ENCODE measurements at places on chromosomes 1 and 21.

DNA sequence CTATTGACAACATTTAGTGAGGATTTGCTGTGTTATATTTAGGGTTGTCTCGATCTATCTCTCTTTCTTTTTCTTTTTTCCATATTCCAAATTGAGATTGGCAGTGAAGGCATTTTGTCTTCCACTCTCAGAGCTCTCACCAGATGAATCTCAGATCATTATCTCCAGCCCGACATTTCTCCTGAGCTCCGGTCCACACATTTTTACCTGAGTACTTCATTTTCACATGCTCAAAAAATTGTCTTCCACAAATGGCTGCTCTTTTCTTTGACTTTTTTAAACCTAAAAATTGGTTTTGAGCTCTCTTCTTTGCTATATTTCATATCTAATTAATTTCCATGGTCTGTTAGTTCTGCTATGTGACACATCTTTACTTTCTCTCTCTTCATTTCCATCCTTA, 56.9 kb upstream of the ASB17 start:
- no peak for DNase-seq

DNA sequence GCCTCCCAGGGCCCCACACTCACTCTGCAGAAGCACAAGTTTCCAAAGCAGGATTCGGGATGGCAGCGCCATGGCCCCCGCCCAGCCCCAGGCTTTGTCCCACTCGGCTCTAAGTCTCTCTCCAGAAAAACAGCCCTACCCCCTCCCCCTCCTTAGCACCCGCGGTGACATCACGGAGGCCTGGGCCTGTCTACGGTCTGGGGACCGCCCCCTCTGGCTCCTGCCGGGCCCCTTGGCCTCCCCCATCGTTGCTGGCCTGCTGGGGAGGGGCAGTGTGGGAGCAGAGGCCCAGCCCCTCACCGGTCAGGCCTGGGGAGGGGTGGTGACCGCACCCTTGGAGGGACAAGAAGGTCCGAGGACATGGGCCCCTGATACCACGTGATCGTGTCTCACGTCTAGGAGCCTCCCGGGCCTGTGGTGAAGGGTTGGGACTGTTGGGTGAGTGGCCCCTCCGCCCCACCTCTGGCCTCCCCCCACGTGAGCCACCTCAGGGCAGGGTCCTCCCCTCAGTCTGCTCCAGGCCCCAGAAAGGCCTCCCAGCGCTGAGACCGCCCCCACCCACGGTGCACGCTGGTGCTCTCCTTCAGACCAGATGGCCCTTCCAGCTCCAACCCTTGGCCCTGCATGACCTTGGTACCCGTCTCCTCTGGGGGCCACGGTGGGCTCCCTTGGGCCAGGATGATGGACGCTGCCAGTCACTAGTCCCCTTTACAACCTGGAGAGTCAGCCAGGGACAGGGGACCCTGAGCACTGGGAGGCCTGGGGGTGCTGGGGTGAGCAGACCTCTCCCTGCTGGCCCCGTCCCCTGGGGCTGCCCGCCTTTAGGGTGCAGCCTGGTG, at the start of gene MXRA8:
Gene MXRA8, minus strand, starts transcription at position 123 of the 839 bp plus-strand sequence. Its CDS starts 51 bp downstream, at position 72.
- DNase-seq: no peak

DNA sequence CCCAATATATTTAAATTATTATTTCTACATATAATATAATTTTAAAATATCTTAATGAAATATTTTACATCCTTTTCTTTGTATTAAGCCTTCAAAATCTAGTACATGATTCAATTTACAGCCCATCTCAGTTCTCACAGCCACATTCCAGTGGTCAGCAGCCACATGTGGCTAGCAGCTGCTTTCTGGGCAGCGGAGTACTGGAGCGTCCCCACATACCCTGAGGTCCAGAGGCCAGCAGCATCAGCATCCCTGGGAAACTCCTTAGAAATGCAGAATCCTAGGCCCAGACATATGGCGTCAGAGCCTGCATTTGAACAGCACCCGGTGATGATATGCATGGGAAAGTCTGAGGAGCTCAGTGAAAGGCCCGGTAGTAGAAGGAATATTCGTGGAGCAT, 8.6 kb upstream of the LHX4 start:
- no peak for DNase-seq

DNA sequence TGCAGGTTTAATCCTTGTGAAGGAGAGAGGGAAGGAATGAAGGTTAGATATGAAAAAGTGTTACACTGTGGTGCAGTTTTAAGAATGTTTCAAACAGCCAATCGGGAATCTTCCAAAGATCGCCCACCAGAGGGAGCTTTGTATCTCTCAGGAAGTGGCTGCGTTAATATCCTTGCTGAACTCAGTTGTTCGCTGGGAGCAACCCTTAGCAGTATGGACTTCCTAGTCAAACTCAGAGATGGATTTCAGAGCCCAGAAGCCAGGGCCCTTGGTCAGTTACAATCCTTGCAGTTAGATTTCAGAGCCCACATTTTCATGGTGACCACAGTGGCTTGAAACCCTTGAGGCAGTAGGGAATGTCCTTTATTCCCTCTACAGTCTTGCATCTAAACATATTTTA, 136.2 kb downstream of the NTNG1 start:
- DNase-seq: no peak

DNA sequence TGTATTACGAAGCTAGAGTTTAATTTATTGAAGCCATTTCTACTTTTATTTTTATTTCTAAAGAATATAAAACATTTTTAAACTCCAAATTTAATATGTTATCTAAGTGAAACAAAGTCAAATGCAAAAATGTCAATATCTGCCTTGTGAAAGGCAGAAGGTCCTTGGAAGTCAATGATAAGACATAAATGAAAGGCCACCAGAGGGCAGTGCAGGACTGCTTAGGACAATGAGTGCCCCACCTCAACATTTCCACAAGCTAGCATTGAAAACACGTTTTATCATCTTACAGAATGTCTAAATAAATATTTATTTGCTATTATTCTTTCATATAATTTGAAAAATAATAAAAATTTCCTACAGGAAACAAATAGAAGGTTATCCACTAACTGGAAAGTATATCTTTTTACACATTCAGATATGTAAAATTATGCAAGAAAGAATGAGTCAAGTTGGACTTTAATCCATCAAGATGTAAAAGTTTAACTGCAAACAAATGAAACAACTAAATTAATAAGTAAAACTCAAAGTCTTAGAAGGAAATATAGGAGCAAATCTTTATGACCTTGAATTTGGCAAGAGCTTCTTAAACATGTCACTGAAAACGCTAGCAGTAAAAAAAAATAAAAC, 140.1 kb upstream of the FMN2 start:
- peak; percentile 24 for DNase-seq

DNA sequence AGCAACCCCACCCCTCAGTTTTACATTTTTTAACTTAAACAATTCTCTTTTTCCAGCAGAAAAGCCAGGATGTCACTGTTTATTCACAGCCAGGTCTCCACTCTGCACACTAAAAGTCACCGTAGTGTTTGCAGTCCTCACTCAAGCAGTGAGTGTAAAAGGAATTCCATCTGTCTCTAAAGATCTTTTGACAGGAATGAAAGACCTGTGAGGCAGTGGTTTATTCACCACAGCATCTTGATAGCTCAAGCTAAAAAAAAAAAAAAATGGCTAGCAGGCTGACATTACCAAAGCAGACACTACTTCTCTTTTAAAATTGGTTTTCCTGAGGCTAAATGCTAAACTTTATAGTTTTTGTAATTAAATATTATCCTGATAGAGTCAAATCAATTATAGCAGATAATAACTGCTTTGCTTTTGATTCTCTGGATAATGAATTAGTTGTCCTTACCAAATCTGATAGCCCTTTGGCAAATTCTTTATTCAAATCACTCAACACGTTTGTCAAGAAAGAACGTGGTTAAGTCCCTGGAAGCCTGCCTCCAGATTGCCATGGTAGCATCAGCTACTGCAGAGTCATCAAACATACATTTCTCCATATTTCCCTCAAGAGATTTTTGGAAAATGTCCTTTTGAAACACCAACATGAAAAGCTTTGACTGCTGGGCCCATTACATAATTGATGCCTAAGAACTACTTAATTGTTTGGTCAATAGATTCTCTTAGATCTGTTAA, 22.2 kb upstream of the SLC5A9 start:
- no peak for DNase-seq

GRCh38 chr1:182666706-182667105, 17.7 kb downstream of the RGS8 start:
- no peak for DNase-seq

GRCh38 chr1:221431068-221431651, 310.7 kb downstream of the DUSP10 start:
- DNase-seq: no peak

GRCh38 chr21:44285138-44285992, at the start of gene AIRE:
Gene AIRE (plus strand): TSS chr21:44285876. CDS start chr21:44286007, 131 bp downstream.
- no peak for DNase-seq

- DNase-seq: peak; percentile 2
These were observed 6.5 kb downstream of the WNT3A start for GRCh38 chr1:228013131-228013934.

DNA sequence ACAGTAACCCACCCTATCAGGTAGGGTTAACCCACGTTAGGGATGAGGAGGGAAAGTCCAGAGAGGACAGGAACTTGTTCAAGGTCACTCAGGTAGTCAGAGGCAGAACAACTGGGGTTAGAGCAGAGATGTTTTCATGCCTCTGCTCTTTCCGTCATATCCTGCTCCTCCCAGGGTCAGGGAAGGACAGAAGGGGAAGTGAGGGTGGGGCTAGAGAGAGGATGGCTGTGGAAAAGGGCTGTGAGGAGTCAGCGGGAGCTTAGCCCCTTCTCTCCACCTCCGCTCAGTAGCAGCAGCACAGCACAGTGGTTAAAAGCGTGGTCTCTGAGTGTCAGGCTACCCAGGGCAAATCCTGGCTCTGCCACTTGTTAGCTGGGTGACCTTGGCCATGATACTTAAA, 36.5 kb downstream of the DDX20 start:
- DNase-seq: no peak

DNA sequence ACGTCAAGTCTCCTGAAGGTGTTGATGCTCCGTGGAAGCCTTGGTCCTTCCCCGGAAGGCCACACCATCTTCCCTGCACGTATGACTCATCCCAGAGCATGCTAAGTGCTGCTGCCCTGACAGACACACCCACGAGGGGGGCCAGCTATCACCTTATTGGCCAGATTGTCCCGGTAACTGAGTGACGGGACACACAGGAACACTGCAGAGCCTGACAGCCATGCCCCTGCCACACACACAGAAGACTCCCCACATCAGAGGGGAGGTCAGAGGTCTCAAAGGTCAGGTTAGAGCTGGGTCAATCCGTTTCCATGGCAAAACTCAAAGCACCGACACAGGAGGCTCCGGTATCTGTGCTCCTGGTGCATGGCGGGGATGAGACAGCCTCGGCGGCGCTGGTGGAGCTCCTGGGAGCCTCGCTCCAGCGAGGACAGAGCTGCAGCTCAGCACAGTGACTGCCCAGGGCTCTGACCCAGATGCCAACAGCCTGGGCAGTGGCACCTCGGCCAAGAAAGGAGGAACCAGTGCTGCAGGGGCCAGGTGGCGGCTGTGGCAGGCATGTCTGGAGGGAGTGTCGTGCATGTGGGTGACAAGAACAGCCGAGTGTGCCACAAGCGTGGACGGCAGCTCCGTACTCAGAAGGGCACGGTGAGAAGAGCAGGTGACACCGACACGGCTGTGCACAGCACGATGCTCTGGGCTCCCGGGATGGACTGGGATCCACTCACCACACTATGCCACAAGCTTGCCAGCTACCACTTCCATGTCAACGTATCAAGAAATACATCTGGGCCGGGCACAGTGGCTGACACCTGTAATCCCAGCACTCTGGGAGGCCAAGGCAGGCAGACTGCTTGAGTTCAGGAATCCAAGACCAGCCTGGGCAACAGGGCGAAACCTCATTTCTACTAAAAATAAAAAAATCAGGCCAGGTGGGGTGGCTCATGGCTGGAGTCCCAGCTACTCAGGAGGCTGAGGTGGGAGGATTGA, 14.8 kb upstream of the TMEM240 start:
- no peak for DNase-seq

- DNase-seq: peak; percentile 75
These were observed 3.2 kb downstream of the GPR3 start for GRCh38 chr1:27395441-27396195.

Measured in activated gamma-delta T cell treated with Interleukin-2 at 50 U/mL for 16 hours (primary cell).